Femur (tissue), 1 donor: ENCODE measurements at places on chromosomes 5 and 9.

DNA sequence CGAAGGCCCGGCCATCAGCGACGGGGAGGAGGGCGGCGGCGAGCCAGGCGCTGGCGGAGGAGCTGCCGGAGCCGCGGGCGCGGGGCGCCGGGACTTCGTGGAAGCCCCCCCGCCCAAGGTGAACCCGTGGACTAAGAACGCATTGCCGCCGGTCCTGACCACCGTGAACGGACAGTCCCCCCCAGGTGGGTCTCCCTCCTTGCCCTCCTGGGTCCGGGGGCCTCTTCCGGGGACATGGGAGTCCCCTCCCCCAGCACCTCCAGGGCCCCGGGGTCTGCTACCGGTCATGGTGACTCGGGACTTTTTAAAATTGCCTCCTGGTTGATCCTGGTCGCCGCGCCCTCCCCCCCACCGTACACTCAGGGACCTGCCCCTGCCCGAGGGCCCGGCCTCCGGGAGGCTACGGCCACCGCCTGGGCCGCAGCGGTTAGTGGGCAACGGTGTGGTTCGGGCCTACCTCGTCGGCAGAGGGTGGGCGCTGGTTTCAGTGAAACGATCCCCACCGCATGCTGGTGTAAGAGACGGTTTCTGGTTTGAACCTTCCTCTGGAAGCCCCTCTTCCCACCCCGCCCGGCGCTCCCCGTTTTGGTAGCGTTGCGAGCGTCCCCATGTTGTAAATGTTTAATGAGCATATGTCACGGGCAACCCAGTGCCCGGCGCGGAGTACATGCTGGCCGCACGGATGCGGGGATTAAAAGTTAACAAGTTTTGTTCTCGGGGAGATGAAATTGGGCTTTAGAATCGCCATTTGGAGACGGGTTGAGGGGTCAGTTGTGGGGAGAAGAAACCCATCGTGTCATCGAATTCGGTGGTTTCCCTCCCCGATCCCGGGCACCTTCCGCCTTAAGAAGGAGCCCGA lies 1.1 kb downstream of the LARP1 start:
- DNase-seq = peak; percentile 57

DNA sequence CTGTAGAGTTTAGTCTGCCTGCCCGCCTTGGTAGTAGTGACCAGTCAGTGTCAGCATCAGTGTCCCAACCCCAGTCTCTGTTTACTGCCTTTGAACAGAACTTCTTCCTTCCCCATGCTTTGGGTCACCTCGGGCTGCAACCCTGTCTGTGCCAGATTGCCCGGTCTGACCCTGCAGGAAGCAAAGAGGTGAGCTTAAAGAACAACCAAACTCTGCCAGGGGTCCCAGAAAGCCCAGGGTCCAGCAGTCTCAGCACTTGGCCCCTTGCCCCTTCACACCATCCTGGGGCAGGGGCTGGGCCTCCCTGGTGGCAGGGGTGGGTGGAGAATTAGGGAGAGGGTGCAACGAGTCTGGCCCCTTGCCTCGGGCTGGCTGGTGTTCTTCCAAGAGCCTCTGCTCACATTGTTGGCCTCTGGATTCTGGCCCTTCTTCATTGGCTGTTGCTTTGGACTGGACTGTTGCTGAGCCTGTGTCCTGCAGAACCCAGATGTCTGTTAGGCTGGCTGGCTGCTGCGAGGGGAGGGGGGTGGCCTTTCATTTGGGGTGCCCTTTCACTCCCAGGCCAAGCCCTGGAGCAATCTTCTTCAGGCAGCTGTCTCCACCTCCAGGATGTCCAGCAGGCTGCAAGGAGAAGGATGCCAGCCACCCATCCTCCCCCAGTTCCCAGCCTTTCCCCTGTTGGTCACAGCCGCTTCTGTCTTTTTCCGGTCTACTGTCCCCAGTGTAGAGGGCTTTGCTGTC lies 51.2 kb downstream of the SAR1B start:
- DNase-seq = peak; percentile 12

GRCh38 chr5:39440958-39441624 lies 16.3 kb upstream of the DAB2 start:
- DNase-seq = no peak

DNA sequence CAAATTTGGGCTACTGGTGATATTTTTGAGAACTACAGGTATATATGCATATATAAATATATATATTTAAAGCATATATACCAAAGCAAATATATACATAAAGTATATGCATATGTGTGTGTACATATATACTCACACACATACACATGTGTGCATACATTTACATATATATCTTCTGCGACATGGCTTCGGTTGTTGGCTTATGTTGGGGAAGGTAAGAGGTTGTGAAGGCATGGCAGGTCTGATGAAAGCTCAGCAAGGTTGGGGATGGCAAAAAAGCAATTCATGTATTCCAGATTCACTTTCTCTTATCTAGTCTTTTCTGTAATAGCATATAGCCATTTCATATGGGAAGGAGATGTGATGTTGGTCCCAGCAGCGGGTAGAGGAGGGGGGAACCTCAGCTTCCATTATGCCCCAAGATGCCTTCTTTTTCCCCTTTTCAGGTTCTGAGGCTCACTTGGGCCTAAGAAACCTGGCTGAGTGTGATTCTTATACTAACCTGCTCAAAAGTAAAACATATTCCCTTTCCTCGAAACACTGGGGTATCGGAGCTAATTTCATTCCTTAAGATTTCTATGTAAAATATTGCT lies 201.7 kb downstream of the MEF2C start:
- DNase-seq = no peak

DNA sequence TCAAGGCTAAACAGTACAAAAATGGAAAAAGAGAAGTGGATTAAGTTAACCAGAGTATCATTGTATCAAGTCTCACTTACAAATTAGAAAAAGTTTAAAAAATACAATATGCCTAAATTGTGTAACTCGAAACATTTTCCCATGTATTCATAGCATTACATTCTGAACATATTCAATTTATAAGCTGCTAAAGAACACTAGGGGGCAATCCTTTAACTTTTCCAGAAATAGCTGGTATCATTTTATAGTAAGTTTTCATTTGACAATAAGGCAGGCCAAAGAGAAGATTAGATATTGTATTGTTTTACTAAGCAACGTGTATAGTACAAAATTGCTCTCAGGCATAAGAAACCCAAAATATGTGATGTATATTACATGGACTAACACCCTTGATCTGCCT lies 234.6 kb downstream of the ADGRV1 start:
- DNase-seq = no peak

DNA sequence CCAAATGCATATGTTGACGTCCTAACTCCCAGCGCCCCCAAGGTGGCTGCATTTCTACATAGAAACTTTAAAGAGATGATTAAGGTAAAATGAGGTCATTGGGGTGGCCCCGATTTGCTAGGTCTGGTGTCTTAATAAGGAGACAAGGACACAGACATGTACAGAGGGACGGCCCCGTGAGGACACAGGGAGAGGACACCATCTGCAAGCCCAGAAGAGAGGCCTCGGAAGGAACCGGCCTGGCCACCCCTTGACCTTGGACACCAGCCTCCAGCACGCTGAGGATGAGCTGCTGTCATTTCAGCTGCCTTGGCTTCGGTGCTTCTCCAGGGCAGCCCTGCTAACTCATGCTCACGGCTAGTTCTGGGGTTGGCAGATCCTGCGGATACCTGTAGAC lies 73.2 kb downstream of the MRPL36 start:
- peak; percentile 5 for DNase-seq

GRCh38 chr5:172486912-172487311 lies 32.6 kb upstream of the SH3PXD2B start:
- no peak for DNase-seq

DNA sequence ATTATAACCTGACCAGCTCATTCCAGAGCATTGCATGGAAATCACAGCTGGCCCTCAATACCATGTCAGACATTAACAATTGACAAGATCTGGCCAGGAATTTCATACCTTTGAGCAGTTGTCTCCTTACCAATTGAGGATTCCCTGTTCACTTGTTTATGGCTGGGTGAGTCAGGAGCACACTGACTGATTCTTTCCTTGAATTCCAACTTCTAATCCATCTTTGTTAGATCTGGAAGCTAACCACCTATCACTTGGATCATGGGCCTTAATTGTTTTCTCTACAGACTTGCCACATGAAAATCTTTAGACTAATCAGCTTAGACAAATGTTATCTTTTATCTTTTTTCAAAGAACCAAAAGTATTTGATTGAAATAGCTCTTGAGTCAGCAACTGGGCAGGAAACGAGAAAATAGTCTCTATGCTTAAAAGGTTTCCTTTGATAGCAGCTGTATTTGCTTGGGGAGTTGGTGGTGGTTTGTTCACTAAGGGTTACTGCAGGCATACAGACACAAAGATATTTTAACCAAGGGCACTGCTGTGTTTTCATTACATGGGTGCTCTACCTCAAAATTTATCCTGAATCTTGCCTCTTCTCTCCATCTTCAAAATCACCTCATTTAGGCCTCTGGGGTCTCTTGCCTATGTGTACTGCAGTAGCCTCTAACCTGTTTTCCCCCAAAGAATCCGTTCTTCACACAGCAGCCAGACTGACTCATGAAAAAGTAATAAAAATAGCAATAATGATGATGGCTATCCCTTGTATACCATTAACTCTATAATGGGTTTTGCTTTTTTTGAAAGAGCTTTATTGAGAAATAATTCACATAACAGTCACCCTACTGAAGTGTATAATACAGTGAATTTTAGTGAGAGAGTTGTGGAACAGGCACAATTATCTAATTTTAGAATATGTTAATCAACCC lies 197.0 kb upstream of the NMUR2 start:
- DNase-seq = no peak

DNA sequence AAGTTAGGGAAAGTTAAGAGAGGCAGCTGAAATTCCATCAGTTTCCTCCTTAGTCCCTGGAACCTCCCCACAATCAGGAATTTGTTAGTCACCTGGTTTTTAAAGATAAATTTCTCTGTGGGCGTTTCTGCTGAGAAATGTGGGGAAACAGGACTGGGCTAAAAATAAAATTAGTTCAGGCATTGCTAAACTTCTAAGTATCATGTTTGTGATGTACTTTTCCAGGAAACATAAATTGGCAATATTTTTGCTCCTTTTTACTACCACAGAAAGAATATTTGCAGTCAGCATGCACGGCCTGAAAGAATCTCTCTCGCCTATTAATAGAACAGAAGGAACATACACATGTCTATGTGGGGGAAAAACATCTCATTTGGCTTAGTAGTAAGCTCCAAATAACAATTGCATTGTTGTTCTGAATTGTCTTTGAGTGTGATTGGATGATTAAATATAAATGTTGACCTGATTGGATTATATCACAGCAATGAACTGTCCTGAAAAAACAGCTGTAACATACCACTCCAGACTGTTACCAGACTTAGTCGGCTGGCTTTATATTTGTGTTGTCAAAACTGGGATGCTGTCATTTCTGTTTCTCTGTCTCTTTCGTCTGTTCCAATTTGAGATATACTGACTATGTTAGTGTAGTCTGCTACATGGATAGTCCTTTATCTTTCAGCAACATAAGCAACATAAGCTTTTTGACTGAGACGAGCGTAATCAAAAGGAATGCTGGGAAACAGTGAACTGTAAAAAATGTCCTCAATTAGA lies 12.9 kb downstream of the TJP2 start:
- no peak for DNase-seq
